ENCODE measurements at places on chromosomes 2 and 18. TPM values are rescaled to one million over a fixed set of nuclear protein-coding genes. Genes with fewer than 3 reads are reported as not detected.

- DNase-seq: no peak
Observed at GRCh38 chr2:148614014-148614321, 30.6 kb upstream of the EPC2 start.

DNA sequence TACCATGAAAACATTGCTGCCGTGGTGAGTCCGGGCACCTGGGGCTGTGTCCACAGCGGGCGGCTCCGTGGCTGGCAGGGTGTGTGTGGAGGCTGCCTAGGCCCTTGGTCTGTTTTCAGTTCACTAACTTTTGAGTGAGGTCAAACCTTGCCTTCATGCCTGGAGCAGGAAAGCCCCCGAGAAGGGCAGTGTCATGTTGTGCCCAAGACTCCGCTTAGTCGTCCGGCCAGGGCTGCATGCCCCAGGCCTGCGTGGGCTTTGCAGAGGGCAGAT lies 24.1 kb downstream of the MAL start:
- no peak for DNase-seq

GRCh38 chr2:226466589-226466988 lies 333.0 kb downstream of the IRS1 start:
- DNase-seq: no peak

DNA sequence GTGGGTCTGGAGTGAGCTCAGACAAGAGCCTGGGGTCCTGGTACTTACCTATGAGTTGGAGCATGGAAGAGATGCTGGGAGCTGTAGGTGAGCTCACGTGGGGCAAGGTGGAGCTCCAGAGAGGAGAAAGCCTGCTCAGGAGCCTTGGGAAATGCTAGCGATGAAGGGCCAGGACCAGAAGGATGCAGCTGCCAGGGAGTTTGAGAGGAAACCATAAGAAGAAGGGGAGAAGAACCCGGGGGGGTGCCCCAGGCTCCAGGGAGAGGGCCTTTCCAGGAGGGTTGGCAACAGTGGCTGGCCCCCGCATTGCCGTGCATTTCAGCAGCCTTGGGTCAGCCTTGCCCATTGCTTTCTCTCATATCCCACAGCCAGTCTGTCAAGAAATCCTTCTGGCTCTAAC lies 268.7 kb downstream of the GLI2 start:
- no peak for DNase-seq

The UGT1A4 gene
- total RNA-seq: 4.8 TPM

GRCh38 chr18:28183418-28184078 lies 6.6 kb upstream of the CDH2 start:
- no peak for DNase-seq

DNA sequence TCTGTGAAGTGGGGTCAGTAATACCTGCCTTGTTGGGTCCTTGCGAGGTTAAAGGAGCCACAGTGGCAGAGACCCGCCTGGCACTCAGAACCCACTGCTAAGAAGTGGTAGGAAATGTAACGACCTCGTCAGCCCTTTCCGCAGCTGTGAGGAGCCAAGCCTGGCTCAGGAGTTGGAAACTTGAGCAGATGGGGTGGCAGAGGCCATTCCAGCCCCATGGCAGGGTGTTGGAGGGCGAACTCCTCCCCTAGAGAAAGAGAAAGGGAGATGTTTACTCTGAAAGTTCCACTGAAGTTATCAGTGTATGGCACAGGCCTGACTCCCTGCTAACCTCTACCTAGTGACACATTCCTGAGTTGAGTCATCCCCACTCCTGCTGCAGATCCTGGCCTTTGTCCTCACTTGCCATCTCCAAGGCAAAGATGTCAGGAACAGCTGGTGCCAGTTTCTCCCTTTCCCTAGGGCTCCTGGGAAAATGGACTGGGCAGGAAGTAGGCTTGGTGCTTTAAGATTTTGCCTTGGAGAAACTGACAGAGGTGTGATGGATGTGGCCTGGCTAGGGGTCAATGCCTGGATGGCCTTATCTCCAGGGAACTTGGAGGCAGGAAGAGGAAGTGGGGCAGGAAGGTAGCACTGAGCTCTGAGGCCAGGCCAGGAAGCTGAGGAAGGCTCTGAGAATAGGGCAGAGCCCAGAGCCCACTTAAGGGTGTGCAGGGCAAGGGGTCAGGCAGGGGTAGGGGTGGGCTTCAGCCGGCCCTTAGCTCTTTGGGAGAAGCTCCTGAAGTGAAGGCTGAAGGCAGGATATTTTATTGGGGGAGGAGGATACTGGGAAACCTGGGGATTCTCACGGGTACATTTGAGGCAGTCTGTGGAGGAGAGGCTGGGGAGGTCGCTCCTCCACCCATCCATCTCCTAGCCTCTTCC lies 888 bp downstream of the VAMP5 start:
- DNase-seq: peak; percentile 54

The FAM161A gene
- 0.96 TPM for total RNA-seq

- DNase-seq: no peak
Observed at GRCh38 chr2:88049622-88050021, 6.0 kb downstream of the KRCC1 start.

- no peak for DNase-seq
Observed at GRCh38 chr2:61378281-61378680, 92.6 kb downstream of the USP34 start.

GRCh38 chr2:130877258-130877657 lies 40.5 kb downstream of the ARHGEF4 start:
- DNase-seq: no peak

GRCh38 chr18:45771587-45772480 lies 47.9 kb downstream of the SLC14A1 start:
- DNase-seq: no peak

The SLC4A5 gene
- 0.37 TPM for total RNA-seq

- DNase-seq: no peak
Observed at GRCh38 chr18:3111523-3112240, 98.7 kb upstream of the LPIN2 start.

- DNase-seq: no peak
Observed at GRCh38 chr18:55214969-55215368, 255.7 kb upstream of the CCDC68 start.

DNA sequence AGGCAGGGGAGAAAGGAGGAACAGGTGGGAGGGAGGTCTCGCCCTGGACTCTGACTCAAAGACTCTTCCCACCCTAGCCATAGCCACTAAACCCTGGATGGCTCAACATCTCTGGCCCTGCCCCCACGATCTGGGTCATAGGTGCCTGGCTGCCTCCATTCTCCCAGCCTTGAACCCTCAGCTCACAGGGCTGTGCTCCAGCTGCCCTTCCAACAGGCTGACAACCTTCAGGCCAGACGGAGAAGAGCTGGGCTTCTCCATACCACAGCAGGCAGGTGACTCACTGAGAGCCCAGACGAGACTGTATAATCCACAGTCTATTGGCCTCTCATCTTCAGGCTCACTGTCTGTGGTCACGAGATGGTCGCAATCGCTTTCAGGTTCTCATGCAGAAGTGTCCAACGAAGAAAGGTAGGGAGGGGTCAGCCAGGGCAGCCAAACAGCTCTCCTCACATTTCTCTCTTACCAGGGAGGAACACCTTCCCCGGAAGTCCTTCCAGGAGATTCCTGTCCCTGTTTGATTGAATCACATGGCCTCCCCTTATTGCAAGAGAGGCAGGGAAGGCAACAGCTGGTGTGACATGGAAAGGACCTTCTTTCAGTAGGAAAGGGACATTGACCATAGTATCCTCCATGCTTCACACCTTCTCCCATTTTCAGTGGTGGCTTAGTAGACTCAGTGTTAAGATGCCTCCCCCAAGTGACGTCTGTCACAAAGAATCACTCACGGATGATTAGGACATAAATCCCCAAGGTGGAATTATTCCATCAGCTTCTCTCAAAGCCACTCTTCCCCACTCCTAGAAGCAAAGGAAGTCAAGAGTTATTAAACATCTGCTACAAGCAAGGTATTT lies 100.1 kb downstream of the MRO start:
- no peak for DNase-seq

The LMAN2L gene
- total RNA-seq: 20.9 TPM

DNA sequence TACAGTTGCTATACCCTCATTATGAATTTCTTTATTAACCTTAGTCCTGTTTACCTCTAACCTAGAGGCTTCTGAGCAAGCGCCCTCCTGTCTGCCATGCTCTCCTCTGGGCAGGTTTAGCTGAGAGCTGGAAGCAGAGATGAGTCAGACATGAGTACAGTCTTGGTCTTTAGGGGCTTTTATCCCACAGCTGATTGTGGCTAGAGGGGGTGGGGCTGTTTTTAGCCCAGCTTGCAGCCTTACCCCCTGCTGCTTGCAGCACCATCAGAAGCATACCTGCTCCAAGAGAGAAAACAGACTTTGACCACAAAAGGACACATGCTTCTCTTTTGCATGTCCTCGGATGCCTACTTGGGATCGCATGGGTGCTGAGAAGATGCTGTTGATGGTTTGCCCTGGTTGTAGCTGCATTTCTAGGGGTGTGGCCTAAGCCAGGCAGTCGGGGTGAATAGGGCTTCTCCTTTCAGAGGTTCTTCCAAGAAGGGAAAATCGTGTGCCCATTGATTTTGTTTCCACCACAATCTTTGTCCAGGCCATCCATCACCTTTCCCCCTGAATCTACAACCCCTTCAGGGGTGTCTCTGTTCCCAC lies 115.0 kb upstream of the LGALSL start:
- no peak for DNase-seq

- no peak for DNase-seq
Observed at GRCh38 chr2:28552045-28552823, 56.4 kb downstream of the PLB1 start.

DNA sequence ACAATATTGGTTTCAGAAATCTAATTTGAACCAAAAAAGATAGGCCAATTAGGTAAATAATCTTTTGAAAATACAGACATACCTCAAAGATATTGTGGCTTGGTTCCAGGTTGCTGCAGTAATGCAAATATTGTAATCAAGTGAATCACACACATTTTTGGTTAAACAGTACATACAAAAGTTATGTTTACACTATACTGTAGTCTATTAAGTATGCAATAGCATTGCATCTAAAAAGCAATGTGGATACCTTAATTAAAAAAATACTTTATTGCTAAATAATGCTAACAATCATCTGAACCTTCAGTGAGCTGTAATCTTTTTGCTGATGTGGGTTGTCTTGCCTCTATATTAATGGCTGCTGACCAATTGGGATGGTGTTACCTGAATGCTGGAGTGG lies 67.3 kb downstream of the KYNU start:
- DNase-seq: no peak

DNA sequence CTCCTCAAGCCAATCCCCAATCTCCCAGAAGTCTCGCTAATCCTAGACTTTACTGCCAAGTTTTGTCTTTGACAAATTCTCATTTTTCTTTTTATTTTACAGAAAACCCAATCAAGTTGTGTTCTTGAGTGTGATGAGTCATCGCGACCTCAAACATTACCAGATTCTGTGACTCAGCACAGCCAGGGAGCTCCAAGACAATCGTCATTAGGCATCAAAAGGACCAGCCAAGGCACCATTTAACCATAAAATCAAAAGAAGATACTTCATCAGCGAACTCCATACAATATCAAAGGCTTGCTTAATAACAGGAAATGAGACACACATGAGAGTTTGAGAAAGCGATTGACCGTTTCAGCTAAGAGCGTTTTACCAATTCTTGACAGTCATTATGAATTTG lies 146.2 kb upstream of the AGAP1 start:
- no peak for DNase-seq

The DOK1 gene
- 21.1 TPM for total RNA-seq

DNA sequence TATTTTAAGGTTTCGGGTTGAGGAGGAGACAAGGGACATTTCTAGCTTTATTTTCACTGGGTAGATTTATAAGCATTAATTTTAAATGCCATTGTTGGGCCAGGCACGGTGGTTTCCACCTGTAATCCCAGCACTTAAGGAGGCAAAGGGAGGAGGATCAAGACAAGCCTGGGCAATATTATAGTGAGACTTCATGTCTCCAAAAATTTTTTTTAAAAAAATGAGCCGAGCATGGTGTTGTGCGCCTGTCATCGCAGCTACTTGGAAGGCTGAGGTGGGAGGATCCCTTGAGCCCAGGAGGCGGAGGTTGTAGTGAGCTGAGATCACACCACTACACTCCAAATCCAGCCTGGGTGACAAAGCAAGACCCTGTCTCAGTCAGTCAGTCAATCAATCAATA lies 45.0 kb downstream of the MBD5 start:
- no peak for DNase-seq

DNA sequence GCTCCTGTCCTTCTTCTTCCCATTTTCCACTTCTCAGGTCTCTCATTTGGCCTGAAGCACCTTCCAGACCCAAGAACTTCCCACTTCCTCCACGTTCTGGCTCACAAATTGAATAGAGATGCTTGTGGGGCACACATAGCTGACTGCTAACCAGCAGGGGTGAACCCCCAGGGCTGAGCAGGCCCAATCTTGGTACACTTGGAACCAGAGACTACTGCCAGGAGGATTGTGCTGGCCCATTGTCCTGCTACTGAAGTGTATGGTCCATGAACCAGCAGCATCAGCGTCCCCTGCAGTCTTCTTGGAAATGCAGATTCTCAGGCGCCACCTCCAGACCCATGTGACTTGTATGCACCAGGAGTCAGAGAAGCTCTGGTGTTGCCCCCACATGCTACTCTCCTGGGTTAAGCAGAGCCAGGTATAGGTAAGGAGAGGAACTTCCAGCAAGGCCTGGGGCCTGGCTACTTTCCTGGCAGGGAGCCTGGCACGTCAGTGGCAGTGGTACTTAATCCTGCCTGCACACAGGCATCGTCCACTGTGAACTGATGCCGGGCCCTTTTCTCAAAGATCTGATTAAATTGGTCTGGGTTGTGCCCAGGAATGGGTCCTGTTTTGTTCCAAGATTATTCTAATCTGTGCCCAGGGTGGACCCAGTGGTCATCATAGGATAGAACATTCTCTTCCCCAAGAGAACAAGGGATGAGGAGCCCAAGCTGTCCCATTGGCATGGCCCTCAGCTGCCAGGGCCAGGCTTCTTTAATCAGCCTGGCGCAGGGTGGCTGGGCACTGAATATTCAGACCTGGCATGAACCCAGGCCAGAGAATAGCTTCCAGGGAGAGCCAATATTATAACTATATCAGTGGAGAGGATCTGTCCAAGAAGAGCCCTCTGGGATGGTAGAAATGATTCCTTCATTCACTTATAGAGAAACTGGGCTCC lies 248.7 kb downstream of the SOX11 start:
- no peak for DNase-seq

DNA sequence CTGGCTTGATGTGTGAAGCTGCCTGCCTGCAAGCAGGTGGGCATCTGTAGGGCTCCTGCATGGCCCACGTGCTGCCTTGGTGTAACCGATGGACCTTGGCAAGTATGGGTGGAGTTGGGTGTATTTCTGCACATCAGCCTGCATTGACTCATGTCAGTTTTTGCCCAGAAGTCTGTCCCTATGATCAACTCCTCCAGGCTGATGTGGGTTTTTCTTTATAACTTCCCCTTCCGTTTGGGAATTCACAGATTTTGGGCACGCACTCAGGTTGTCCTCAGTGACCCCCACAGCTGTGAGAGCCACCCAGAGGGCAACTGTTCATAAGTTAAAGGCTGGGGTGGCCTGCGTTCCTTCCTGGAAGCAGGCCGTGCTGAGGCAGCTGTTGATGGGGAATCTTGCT lies 123.3 kb downstream of the NCK2 start:
- no peak for DNase-seq

The IL1A gene
- not detected for total RNA-seq

GRCh38 chr2:121955426-121955825 lies 200.0 kb downstream of the TSN start:
- no peak for DNase-seq

The LAMA3 gene
- 17.5 TPM for total RNA-seq

The SMARCAL1 gene
- 18.6 TPM for total RNA-seq

- DNase-seq: no peak
Observed at GRCh38 chr18:51953521-51953920, 386.5 kb upstream of the DCC start.

The ALPG gene
- not detected for total RNA-seq

The PRSS56 gene
- total RNA-seq: not detected

Measured in transverse colon (tissue), 4 donors.